ENCODE measurements at places on chromosomes 1 and 21. TPM values are rescaled to one million over a fixed set of nuclear protein-coding genes. Genes with fewer than 3 reads are reported as not detected.
A peak's percentile ranks its signal among the peaks of the same experiment; 100 is the strongest.

GRCh38 chr1:32353431-32353830, 8.9 kb downstream of the FAM229A start:
- no peak for DNase-seq

DNA sequence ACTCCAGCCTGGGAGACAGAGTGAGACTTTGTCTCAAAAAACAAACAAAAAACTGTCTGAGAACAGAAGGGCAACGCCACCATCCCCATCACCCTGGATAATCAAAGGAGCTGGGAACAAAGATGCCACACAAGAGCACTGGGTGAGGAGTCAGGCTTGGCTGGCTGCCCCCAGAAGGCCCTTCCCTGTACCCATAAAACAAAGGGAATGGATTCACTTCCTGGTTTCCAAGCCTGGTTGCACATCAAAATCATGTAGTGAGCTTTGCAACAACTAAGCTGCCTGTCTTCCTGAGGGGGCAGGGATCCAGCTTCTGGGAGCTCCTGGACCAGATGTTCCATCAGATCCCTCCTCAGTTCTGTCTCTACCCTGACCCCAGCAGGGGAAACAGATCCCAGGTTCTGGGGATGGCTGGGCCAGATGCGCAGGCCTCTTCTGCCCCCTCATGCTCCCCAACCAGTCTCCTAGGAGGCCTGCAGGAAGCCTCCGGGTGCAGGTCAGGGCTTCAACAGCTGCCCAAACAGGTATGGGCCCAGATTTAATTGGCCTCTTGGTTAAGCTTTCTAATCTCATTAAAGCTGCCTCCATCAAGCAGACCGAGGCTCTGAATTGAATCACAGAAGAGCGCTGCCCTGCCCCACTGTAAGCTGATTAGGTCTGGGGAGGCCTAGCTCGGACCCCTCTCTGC, 97.8 kb downstream of the MRPL37 start:
- DNase-seq, result no peak

DNA sequence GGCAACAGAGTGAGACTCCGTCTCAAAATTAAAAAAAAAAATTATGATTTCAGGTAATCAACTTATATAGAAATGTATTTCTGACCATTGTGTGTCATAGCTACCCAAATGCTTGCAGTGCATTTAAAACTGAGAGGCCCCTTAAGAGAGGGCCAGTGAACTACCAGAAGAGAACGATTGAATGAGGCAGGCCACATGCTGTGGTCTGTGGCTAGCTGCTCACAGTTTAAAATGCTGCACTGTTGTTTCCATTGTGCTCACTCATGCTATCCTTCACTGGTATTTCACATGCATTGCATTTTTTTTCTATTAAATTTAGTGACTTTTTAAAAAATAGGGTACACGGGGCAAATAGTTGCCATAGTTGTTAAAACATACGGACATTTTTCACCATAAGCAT, 26.0 kb downstream of the CHML start:
- DNase-seq, result no peak

DNA sequence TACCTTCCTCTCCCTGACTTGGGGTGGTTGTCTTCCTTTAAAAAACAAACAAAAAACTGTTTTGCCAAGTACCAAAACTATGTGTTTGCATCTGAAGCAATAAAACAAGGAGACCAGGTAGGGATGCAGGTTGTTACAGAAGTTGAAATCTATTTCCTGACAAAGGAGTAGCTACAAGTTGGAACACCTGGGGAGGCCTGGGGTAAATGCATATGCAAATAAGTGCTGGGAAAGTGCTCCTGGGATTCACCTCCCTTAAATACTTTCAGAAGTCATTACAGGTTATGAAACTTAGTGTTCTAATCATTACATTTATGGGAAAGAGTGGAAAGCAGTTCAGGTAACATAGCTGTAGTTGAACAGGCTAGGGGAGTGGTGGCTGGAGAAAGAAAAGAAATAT, 1.9 kb upstream of the TSNAX start:
- no peak for DNase-seq

DNA sequence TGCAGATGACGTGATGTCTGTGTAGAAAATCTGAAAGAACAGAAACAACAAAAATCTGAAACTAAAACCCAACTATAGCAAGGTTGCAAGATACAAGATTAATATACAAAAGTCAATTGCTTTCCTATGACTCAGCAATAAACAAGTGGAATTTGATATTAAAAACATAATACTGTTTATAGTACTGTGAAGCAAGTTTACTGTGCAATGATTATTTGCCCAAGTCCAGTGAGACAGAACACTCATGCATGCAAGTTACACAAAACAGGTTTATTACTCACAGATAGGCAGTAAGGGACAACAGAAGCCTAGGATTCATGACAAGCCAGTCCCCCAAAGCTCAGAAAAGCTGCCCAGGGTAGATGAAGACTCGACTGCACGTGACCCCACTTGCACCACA, 62.4 kb upstream of the RAB4A start:
- DNase-seq, result no peak

DNA sequence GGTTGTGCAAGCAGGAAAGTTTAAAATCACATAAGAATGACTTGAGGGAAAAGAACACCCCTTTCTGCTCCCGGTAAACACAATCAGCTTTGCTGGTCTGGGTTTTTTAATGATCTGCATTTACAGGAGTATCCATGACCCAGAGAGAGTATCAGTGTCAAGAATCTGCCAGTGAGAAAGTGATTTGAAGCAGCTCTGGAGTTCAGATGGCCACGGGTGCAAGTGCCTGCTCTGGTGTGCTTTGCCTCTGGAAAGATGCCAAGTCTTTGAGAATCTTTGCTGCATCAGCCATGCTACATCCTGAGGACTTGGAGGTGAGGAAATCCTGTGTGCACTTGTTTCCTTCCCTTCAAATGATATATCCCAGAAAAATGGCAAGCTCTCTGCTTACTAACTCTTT, 18.6 kb upstream of the MYSM1 start:
- peak; percentile 18 for DNase-seq

GRCh38 chr1:198638894-198639635, at the start of gene PTPRC:
TSS of gene PTPRC (plus strand) at chr1:198639040. CDS start at chr1:198639269, 229 bp downstream.
- peak; percentile 22 for DNase-seq

DNA sequence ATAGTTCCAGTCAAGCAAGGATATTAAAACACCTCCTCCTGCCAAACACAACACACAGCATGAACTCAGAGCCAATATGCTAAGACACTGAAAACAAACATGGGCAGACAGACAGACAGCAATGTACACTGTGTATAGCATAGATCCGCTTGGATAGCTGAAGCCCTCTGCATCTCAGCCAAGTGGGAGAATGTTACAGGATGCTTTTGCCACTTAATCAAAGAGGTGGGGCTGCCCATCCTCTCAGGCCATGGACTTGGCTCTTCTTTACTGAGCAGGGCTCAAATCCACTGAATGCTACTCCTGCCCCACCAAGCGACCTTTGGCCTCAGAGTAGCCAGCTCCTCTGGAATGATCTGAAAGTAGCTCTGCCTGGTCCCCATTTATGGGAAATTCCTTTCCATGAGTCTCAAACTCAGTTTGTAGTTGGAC, 64.7 kb upstream of the NGF start:
- DNase-seq, result no peak

The EDARADD gene
- total RNA-seq, result 1.8 TPM

The NHLH1 gene
- 0.09 TPM for total RNA-seq

The CLEC20A gene
- not detected for total RNA-seq

The AMY1A gene
- 2.1 TPM for total RNA-seq
